ENCODE measurements at places on chromosomes 1 and 21.

DNA sequence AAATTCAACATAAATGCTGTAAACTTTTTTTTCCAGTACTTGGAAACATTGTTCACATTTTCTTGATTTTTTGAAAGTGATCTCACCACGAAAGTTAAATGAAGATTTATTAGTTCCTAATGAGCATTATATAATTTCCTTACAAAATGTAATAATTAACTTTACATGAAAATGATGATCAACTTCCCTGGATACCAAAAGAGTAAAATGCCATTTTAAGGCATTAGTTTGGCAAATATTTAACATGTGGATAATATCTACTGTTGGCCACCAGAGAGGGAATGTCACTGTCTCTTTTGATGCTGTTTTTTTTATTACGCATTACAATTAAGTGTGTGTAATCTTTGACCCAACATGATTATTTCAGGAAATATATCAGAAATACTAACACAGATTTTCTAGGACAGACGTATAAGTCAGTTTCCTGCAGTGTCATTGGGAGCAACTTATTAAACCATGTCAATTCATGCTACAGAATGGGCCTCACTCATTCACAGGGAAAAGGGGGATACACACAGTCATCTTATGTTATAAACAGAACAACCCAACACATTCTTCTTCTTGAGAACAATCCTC, 903.9 kb upstream of the ADGRL2 start:
- DNase-seq: no peak

DNA sequence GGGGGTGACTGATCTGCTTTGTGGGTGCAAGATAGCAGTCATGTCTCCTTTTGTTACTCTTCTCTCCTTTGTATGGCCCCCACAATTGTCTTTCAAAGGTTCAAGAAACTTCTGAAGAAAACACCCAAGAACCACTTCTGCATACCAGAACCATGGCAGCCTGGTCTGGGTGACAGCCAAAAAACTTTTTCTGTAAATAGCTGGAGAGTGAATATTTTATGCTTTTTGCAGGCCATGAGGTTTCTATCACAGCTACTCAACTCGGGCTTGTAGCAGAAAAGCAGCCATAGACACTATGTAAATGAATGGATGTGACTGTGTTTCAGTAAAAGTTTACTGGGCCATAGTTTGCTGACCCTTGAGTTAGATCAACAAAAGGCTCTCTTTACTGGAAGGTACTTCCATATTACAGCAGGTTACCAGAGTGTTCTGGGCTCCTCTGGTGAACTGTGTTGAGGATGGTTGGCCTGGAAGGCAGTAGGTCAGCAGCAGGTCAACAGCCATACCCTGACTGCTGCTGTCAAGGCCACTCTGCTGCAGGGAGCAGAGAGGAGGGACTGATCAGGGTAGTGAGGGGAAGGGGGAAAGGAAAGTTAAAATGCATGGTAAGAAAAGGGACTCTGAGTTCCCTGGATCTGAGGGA, 116.4 kb downstream of the GDAP2 start:
- DNase-seq: no peak

DNA sequence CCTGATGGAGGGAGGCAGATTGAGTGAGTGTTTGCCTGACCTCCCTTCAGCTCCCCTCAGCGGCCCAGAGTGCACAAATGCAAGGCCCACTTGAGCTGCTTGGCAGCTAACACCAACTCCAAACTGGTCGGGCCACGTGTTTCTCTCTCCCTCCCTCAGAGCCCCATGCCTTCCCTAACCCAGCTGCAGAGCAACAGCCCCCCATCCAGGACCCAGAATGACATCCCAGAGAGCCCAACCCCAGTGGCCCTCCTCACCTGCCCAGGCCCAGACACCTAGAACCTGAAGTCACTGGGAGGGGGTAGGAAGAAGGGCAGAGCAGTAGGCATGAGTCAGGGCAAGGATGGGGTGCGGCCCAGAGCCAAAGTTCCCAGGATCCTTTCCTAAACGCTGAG, 789 bp upstream of the S100A14 start:
- DNase-seq: no peak

- DNase-seq: no peak
These were observed 22.1 kb downstream of the TFB2M start for GRCh38 chr1:246544001-246544400.

DNA sequence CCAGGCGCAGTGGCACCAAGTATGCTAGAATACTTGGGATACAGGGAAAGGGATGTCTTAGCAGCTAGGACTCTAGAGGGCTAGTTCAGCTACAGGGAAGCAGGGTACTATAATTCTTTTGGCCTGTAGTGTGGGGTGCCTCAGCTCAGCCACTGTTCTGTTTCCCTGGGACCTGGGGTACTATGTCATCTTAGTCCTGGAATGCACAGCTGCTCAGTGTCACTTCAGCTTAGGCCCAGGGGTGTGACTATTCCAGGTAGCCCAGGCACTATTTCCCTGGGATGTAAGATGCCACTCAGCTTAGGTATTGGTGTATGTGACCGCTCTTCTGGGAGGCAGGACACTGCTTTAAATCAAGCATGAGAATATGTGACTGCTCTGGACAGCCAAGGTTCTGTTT, 34.1 kb downstream of the RGSL1 start:
- no peak for DNase-seq

DNA sequence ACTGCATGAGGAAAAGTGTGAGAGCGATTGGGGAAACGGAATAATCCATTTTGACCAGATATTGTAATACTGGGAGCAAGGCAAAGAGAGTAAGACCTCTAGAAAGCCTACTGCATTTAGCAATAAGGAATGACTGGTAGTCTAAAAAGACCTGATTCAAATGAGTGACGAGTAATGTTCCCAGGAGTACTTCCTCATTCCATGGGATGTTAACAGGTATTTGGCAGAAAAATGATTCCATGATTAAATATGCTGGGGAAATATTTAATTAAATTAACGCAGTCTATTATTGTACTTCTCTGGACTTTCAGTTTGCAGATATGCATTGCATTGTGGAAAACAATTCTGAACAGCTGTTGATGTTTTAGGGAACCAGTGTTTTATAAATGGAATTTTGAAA, 105.5 kb downstream of the RPE65 start:
- DNase-seq: no peak

DNA sequence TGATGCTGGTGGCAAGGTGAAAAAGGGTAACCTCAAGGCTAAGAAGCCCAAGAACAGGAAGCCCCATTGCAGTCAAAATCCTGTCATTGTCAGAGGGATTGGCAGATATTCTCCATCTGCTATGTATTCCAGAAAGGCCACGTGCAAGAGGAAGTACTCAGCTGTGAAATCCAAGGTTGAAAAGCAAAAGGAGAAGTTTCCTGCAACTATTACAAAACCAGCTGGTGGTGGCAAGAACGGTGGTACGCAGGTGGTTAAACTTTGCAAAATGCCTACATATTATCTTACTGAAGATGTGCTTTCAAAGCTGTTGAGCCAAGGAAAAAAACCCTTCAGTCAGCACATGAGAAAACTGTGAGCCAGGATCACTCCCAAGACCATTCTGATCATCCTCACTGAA, 13.7 kb upstream of the VPS45 start:
- DNase-seq: no peak

GRCh38 chr1:8985915-8986813, 40.1 kb downstream of the SLC2A7 start:
- DNase-seq: no peak

- no peak for DNase-seq
These were observed 876 bp downstream of the EFCAB7 start for GRCh38 chr1:63524201-63524600.

All from CD4-positive, alpha-beta T cell treated with Interleukin-4 for 1 hour (primary cell).